Activated naive CD8-positive, alpha-beta T cell treated with anti-CD3 and anti-CD28 coated beads, Interleukin-2, amount 50 U/mL, for 24 hours (primary cell): ENCODE measurements at places on chromosomes 7 and 10.

DNA sequence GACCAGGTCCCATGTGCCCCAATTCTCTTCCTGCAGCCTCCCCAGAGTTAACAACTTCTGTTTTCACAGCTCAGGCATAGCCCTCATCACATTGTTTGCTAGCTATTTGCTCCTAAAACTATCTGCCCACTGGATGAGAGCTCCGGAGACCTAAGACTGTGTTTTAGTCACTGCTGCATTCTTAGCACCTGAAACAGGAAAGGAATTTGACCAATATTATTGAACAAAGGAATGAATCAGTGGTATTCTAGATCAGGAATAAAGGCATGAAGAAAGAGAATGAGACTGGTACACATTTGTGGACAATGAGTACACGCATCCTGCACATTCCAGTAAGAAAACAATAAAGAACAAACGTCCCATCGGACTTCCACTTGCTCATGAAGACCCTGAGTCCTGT lies 54.8 kb downstream of the PPP1R17 start:
- no peak overlapping the region for H3K4me3 ChIP-seq
- no peaks in the 10 kb centered on the region for H3K36me3 ChIP-seq
- H3K4me1 ChIP-seq = no peaks in the 10 kb centered on the region
- H3K27ac ChIP-seq = no peak overlapping the region

- peaks cover 9% of the 10 kb centered on the region for H3K4me1 ChIP-seq
- no peak overlapping the region for H3K4me3 ChIP-seq
- H3K36me3 ChIP-seq = no peaks in the 10 kb centered on the region
- no peak for DNase-seq
- H3K27me3 ChIP-seq = peaks cover 2% of the 10 kb centered on the region
These were observed 11.6 kb upstream of the ADCK2 start for GRCh38 chr7:140661124-140661523.

DNA sequence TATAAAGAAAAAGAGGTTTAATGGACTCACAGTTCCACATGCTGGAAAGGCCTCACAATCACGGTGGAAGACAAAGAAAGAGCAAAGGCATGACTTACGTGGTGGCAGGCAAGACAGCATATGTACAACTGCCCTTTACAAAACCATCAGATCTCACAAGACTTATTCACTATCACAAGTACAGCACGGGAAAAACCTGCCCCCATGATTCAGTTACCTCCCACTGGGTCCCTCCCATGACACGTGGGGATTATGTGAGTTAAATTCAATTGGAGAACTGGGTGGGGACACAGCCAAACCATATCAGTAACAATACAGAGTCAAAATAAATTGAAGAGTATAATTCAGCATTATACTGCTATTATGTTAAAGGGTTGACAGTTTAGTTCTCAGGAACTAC lies 37.8 kb downstream of the RNLS start:
- H3K4me3 ChIP-seq = no peak overlapping the region
- no peak overlapping the region for H3K27ac ChIP-seq
- H3K4me1 ChIP-seq = no peaks in the 10 kb centered on the region
- H3K27me3 ChIP-seq = no peaks in the 10 kb centered on the region

DNA sequence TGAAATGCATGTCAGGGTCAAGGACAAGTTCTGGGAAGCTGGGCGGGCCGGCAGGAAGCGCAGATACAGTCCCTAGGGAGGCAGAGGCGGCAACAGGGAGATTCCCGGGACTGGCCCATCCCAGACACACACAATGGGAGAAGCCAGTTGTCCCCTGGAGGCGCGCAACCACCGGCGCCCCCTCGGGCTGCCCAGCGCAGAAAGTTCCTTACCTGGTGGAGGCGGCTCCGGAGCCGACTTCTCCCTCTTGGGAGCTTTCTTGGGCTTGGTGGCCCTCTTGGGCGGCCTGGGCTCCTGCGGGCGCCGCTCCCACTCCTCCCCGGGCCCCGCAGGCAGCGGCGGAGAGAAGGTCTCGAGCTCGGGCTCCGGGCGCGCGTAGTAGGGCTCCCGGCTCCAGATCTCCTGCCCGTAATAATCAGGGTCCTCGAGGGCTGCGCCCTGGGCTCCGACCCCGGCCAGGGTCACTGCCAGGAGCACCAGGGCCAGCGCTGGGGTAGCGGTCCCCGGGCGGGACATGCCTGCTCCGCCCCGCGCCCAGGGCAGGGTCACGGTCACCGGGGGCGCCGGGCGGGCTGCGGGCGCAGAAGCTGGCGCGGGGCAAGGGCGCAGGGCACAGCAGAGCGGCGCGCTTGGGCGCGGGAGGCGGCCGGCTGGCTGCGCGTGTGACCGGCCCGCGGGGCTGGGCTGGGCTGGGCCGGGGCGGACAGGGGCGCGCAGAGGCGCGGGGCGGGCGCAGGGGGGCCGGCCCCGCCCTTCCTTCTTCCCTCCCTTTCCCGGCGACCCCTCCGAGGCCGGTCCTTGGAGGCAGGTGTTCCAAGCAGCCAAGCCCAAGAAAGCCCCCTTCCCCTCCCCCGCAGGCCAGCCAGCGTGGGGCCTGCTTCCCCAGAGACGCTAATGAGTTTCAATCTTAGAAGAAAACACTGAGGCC lies at the start of gene CPXM2:
CPXM2 (minus strand) TSS at position 664 of the 928 bp plus-strand sequence; CDS start at position 516, 148 bp downstream.
- H3K36me3 ChIP-seq = no peaks in the 10 kb centered on the region
- DNase-seq = no peak
- H3K4me3 ChIP-seq = no peak within 1 kb of the TSS
- no peaks in the 10 kb centered on the region for H3K4me1 ChIP-seq
- no peak within 1 kb of the TSS for H3K27ac ChIP-seq

GRCh38 chr10:15045380-15045779 lies 1.6 kb downstream of the OLAH start:
- H3K27ac ChIP-seq = no peak overlapping the region
- no peaks in the 10 kb centered on the region for H3K36me3 ChIP-seq
- H3K27me3 ChIP-seq = no peaks in the 10 kb centered on the region
- no peak overlapping the region for H3K4me3 ChIP-seq
- H3K4me1 ChIP-seq = peaks cover 5% of the 10 kb centered on the region
- no peak for DNase-seq
